ENCODE measurements at places on chromosomes 12 and 14.

DNA sequence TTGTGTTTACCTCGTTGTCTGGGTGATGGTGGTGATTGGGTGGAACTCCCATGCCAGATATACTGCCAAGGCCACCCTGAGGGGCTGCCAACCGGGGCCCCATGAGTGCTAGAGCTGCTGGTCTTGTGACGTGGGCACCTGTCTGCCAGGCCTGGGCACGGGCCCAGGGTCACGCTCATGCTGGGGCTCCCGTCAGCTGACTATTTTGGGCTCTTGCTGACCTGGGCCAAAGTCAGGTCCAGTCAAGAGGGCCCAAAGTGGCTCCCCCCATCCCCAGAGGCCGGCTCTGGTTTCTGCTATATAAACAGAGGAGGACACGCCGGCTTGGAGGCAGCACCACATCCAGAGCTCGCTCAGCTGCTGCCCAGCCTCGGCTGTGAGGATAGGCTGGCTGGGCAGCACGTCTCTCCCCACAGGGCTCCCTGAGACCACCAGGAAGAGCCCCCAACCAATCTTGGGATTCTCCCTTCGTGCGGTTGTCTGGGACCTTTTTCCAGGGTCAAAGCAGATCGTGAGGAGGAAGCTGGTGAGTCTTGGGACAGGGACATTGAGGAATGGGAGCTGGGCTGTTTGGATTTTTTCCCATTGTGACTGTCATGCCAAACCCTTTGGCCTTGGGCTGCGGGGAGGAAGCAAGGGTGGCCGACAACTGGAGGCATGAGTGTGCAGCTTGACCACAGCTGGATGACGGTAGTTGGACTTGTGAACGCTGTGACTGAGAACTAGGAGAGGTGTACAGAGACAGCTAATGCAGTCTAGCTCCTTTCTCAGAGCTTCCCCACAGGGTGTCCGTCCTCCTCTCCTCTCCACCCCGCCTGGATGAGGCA is 7.6 kb upstream of the NR4A1 start:
- DNase-seq = no peak

- no peak for DNase-seq
Observed at GRCh38 chr14:63322897-63323573, 4.3 kb upstream of the GPHB5 start.

GRCh38 chr14:39140170-39140569 is 26.0 kb downstream of the GEMIN2 start:
- DNase-seq = no peak

DNA sequence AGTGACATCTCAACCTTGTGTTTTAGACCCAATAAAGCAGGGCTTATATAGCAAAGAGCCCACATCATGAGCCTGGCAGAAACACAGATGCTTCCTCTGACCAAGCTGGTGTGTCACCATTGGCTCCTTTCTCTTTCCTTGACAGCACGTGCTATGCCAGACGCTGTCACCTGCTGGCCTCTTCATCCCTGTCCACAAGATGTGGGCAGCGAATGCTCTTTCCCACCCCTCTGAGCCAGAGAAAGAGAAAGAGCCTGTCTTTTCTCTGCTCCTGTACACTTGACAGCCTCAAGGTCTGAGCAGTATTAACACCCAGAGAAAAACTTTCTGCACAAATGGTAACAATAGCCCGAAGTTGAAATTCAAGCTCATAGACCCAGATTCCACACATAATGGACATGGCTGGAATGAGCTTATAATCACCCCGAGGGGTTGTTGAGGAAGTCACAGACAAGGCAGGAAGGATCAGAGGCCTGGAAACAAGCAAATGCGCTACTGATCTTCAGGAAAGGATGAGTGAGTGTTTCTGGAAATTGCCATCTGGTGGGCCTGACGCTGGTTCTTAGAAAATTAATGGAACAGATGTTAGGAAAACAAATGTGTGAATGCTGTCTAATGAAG is 8.9 kb downstream of the TGFB3 start:
- no peak for DNase-seq

- no peak for DNase-seq
Observed at GRCh38 chr14:63344336-63344735, 25.6 kb upstream of the GPHB5 start.
